T-helper 1 cell (primary cell): ENCODE measurements at places on chromosomes 3 and 15.

- DNase-seq: no peak
These were observed 618.8 kb upstream of the CCDC54 start for GRCh38 chr3:106758459-106758858.

DNA sequence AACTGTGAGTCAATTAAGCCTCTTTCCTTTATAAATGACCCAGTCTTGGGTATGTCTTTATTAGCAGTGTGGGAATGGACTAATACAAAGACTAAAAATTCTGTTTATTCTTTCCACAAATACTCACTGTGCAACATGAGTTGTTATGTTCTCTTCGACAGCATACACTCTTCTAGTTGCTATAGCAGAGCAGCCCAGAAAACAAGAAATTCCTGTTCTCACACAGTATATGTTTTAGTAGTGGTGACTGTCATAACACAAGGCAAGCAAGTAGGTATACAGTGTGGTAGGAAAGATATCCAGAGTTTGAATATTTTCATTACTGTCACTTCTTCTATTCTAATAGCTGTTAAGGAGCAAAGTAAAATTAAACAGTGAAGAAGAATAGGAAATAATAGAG lies 453.3 kb downstream of the ROBO1 start:
- DNase-seq: no peak

DNA sequence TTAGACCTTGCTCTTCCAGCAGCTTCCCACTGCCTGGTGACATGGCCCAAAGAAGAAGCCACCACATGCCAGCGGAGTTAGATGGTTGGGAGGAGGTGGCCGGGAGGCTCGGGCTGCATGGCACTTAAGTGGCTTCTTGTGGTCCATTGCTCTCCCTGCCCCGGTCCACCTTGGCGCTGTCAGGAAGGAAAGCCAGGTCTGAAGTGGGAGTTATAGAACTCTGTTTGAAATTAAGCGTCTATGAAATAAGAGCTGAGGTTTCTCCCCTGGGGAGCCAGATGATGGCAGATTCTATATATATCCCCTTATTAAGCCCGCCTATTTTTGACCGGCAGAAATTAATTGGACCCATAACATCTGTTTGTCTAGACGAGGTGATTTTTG lies 61.2 kb downstream of the ITGA11 start:
- DNase-seq: no peak

DNA sequence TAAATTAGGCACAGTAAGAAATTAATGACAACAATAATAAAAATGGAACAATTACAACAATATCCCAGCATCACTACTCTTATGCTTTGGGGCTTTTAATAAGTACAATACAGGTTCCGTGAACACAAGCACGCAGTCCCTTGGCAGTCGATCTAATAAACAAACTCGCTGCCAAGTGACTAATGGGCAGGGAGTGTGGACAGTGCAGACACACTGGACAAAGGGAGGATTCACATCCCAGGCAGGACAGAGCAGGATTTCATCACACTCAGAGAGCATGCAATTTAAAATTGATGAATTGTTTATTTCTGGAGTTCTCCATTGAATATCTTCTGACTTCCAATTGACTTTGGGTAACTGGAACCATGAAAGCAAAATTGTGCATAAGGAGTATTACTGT lies 524.1 kb upstream of the CFAP20DC start:
- DNase-seq: no peak

DNA sequence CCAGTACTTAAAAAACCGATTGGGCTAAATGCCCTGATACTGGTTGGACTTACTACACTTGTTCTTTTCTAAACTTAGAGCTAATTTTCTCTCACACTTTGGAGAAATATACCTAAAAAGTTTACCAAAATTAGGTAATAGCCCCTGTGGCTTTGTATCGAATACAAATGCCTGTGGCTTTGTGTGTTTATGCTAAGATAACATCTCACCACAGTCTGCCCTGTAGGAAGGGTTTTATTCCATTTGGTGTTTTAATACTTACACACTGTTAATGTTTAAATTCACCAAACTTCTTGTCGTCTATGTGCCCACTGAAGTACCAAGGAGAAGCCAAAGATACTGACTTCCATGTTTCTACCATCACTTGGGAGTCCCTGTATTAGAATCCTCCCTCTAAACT lies 66.4 kb downstream of the BCHE start:
- DNase-seq: no peak

DNA sequence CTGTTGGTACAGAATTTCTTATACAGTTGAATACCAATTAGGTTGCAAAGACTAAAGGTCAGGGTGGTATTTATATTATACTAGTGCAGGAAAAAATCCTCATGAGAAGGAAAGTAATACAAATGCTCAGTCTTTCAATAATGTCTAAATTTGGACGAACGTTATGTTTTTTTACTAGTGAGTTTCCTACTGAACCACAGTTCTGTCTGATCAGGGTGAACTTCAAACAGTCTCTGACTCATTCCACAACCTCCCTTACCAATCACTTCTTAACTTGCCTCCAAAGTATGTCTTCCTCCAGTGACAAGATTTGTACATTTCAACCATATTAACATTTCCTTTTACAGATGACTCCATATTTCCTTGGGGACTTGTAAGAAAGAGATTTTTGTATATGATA lies 3.4 kb downstream of the TMEM212 start:
- DNase-seq: no peak

- no peak for DNase-seq
These were observed 29.1 kb downstream of the ALS2CL start for GRCh38 chr3:46664188-46664970.

DNA sequence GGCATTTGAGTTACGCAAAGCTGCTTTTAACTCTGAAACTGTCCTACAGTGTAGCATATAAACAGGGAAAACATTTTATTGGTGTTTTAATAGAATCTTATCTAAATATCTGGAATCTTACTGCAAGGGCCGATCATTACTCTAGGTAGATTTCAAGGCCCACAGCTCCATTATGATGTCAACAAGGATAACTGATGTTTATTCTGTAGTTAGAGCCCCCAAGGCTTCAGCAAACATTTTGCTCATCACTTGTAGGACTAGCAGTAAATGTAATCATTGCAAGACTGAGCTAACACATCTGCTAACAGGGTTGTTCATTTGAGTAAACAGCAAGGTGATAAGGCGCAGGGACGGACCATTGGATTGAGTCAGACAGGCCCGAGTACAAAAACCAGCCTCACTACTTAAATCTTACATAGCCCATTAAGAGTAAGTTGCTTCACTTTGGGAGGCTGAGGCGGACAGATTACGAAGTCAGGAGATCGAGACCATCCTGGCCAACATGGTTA lies 332.5 kb upstream of the TPRG1 start:
- no peak for DNase-seq

DNA sequence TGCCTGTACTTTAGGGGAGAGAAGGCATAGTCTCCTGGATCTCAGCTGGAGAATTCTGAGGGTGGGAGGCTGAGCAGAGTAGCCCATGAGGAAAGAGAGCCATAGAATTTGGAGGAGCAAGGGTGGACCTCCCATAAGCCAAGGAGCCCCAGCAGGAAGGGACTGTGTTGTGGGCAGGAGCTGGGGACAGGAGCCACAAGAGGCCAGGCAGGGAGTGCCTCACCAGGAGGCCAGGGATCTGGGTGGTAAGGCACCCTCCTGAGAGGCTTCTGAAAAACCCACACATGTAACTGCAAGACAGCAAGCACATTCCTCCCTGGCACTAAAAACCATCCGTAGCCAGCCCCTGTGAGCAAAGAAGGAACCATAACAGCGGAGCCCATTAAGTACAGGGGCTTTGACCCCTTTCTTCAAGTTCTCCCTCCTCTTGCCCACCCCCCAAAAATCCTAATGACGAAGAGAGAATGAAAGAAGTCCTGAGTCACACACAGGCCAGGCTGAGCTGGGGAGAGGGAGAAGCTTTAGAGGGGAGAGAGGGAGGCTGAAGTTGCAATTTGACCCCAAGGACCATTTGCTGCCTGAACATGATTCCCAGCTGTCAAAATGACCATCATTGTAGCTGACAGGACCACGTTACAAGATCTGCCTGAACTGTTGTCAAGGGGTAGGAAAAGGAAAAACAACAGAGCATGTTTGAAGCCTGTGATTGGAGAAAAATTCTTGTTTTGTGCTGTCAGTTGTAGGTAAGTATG lies 82.6 kb downstream of the TRIM42 start:
- DNase-seq: no peak

DNA sequence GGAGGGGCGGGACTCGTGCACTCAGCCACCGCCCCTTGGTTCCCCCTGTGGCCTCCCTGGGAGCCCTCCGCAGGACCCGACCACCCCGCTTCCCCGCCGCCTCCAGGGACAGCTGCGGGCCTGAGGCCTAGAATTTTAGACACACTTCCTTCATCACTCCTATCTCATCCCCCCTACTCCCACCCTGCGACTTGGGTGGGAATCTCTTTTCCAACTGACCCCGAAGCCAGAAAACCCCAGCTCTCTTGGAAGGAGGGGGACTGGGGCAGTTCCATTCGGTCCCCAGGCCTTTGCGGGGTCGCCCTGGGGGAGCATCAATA lies 289 bp upstream of the TFDP2 start:
- no peak for DNase-seq

DNA sequence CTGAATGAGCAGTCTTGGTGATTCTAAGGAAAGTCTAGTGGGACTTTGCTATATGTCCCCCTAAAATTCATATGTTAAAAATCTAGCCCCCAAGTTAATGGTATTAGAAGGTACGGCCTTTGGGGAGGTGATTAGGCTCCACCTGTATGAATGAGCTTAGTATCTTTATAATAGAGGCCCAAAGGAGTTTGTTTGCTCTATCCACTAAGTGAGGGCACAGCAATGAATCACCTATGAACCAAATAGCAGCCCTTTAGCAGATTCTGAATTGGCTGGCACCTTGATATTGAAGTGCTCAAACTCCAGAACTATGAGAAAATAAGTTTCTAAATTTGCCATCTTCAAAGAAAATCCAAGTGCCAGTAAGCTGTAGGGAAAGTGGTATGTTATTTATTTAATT lies 187.9 kb downstream of the SUCNR1 start:
- no peak for DNase-seq
